ENCODE measurements at places on chromosomes 5 and 9.

DNA sequence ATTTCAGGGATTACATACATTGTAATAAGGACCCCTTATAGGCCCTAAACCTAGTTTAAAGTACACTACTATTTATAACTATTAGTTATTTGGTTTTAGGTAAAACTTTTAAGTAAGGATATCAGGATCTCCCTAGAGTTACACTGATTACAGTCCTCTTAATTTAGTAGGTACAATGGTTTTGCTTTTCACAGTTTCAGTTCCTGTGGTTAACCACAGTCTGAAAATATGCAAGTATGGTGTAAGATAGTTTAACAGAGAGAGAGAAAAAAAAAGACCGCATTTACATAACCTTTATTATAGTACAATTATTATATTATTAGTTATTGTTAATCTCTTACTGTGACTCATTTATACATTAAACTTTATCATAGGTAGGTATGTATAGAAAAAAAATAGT, 725.3 kb upstream of the PTPRD start:
- no peak for DNase-seq

DNA sequence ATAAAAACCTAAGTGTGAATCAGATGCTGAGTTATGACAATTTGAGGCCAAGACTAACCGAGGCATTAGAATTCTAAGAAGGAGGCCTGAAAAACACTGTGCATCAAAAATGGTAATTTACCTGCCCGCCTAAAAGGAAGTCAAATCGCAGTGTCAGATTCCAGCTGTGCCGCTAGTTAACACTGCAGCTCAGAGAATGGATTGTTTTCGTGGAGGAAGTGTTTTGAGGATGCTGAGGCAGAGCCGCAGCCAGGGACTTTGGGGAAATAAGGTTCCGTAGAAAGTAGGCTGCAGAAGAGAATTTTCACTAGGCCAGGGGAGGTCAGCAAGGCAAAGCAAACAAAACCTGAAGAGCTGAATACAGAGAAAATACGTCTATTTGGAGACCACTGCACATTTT, 226.4 kb upstream of the ISL1 start:
- DNase-seq, result no peak

DNA sequence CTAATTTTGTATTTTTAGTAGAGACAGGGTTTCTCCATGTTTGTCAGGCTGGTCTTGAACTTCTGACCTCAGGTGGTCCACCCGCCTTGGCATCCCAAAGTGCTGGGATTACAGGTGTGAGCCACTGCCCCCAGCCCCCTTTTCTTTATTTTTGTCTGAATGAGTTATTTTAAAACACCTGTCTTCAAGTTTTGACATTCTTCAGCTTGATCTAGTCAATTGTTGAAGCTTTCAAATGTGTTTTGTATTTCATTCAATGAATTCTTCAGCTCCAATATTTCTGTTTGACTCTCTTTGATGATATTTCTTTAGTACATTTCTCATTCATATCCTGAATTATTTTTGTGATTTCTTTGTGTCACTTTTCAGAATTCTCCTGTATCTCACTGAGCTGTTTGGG, 486.2 kb downstream of the DMAC1 start:
- DNase-seq, result no peak

- no peak for DNase-seq
These were observed 161.4 kb downstream of the DOCK8 start for GRCh38 chr9:376115-376514.

DNA sequence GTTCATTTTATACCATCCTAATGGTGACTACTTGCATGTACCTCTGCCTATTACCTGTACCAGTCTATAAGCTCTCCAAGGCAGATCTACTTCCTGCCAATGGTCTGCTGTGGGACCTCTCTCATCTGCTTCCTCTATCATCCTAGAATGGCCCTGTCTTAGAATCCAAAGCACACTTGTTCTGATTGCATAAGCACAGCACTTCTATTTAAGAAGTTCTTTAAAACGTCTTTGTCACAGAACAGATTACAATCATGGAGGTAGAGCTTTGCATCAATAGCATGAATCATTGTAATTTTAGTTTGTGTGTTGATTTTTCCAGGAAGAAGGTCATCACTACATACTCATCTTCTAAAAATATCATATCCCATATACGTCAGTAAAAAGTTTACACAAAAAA, 131.8 kb upstream of the ACOT12 start:
- no peak for DNase-seq

- no peak for DNase-seq
These were observed 183.9 kb upstream of the OTULINL start for GRCh38 chr5:14397717-14398116.

DNA sequence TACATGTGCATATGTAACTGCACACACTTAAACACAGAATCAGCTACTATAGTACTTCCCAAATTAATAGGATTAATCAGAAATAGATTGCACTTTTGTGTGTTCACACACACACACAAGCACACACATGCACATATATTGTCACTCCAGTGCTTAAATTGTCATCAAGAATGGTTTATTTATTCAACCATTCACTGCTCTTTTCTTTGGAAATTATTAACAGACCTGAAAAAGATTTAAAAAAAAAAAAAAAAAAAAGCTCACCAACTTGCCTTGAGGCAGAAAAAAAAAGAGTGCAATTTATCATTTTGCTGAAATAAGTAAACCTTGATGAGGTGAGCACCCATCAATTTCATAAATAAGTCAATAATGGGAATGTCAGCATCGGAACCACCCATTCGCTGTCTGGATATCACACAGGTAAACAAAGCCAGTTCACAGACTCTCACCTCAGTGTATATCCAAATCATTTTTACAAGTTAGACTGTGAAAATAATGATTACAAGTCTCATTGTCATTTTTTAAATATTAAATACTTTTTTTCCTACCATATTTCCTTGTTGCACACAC, 562.8 kb downstream of the BNC2 start:
- DNase-seq, result no peak

GRCh38 chr9:73451003-73451402, 299.3 kb downstream of the ANXA1 start:
- DNase-seq, result no peak

- DNase-seq, result no peak
These were observed 137.0 kb downstream of the CCDC192 start for GRCh38 chr5:127840198-127840524.

- peak; percentile 83 for DNase-seq
These were observed 7.2 kb upstream of the RNF38 start for GRCh38 chr9:36407122-36407723.

DNA sequence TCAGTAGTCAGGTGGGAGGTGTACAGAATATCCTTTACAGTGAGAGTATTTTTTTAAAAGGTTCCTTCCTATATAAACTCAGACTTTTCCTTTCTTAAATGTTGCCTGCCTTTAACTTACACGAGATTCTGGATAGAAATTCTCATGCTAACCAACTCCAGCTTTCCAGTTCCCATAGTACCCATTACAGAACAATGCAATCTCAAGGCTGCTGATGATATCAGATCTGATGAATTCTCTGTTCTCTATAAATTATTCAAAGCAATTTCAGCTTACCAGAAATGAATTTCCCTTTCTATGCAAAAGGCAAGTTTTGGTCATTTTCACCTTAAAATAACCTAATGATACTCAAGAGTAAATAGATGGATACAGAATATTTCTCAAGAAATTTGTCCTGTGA, 90.3 kb downstream of the NUDT12 start:
- DNase-seq, result no peak

DNA sequence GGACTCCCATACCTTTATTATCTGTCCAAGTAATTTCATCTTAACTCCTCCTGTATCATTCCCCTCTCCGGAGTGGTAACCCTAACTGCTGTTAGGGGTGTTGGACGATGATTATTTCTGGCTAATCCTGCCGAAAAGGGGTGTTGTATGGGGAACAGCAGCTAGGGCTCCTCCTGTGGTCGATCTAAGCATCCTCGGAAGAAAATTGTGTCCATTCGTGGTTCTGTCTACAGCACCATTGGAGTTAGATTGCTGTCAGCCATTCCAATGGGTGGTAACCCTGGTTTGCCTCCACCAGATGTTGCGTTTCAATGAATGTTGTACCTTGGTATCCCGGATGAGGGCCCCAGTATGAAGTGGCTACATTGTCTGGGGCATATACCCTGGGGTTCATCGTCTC, 35.6 kb upstream of the LMNB1 start:
- DNase-seq, result no peak

DNA sequence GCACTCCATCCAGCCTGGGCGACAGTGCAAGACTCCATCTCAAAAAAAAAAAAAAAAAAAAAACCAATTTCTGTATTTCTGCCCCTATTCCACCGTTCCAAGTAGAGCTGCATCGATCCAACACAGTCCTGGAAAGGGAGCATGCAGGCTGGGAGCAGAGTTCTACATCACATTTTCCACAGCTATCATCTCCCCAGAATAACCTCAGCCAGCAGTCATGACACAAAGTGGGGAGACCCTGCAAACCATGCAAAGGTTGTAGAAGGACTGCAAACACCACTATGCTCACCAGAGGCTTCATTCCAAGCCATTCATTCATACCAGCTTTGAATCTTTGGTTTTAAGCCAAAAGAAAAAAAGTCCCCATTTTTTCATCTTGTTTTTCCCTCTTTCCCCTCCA, 20.8 kb upstream of the ZNF354A start:
- no peak for DNase-seq

- peak; percentile 47 for DNase-seq
These were observed 116.5 kb upstream of the DAPK1 start for GRCh38 chr9:87381050-87381711.

DNA sequence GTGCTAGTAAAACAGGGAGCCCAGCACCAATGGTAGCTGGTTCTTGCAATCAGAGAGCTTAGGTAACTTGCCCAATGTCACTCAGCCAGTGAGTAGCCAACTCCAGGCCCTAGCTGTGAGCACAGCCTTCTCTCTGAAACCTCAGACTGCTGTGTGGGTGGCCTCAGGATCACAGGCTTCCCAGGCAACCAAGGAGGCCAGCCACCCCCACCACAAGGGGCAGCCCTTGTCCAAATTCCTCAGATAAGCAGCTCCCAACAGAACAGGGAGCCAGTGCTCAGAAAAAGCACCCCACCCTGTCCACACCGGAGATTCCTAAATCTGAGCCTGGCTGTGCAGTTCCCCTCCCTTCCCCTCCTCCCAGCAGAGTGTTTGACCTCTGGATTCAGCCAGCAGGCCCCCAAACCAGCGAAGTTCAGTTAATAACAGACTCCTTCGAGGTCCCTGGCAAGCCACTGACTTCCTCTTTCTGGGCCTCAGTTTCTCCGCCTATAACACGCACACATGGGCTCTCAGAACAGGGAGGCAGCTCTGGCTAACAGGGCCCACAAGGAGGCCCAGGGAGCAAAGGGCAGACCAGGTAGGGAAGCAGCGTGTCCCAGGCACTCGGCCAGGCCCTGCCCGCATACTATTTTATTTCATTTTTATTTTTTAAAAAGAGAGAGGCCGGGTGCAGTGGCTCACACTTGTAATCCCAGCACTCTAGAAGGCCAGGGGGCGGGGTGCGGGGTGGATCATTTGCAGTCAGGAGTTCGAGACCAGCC, 2.7 kb downstream of the EEIG1 start:
- DNase-seq, result no peak

GRCh38 chr5:44774279-44774880, 34.4 kb upstream of the MRPS30 start:
- peak; percentile 65 for DNase-seq

DNA sequence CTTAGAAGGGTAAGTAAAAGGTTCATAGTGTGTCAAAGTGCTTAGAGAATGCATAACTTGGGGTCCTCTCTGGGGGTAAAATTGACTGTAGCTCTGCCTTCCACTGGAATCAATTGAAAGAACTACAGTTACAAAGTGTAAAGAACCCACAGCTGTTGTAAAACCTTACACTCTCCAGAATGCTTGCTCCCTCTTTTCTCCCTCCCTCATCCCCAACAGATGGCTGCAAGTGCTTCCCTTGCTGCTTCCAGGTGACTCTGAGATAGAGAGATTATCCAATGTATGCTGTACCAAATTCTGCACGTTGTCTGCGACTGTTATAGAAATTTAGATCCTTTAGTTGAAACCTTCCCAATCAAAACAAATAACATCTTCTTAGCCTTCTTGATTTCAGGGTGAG, 126.0 kb downstream of the STK32A start:
- DNase-seq, result no peak

GRCh38 chr5:77131361-77131760, 44.3 kb upstream of the ZBED3 start:
- DNase-seq, result no peak

DNA sequence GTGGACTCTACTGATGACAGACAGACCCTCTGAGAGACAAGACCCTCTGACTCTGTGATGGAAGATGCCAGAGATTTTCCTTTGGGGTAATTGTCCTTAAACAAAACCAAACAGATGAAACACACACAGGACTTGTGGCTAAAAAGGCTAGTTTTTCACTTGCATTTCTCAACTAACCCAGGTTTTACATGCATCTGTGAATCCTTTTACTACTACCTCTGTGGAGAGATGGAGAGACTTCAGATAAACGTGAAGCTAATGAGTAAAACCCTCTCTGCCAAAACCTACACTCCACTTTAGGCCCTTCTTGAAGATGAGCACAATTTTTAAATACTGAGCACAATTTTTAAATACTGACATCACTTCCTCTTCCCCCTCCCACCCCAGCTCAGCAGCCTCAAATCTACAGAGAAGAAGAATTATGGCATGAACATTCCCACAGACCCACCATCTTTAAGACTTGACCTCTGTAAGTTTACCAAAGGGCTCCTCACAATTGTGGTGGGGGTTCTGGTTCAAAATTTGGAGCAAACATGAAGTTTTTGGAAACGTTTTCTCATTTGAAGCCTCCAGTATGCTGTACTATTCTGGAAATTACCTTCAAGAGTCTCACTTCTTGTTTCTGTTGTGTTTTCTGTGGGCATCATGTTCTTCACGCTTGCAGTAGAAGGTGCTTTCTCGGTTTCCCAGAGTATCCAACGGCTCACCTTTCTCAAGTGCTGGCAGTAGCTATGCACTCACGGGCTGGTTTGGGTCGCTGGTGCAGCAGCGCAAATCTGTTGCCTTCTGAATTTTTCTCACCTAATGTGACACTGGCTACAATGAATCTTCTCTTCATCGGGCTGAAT, 42.7 kb downstream of the ACER2 start:
- no peak for DNase-seq

- DNase-seq, result no peak
These were observed 258.3 kb downstream of the CWC27 start for GRCh38 chr5:65026816-65027548.

- no peak for DNase-seq
These were observed 80.5 kb downstream of the RFK start for GRCh38 chr9:76313771-76314170.

- DNase-seq, result no peak
These were observed 51.1 kb downstream of the GCNT1 start for GRCh38 chr9:76510041-76510440.

- DNase-seq, result peak; percentile 84
These were observed 60.2 kb upstream of the SLC2A8 start for GRCh38 chr9:127336506-127337352.

DNA sequence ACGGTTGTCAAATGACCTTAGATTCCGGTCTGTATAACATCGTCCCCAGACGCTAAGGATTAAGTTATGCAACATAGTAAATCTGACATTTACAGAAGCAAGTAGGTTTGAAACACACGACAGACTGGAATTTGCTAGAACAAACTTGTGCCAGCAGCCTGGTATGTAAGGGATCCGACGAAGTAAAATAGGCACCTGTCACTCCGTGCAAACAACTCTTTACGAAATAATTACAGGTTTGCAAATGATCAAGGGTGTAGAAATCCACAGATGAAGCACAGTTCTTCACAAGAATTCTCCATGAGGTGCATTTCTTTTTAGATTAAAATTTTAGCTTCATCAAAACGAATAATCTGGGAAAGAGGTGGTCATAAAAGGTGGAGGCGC, 508 bp downstream of the MOCS2 start:
- DNase-seq, result peak; percentile 32

- DNase-seq, result no peak
These were observed 175.2 kb downstream of the CACNA1B start for GRCh38 chr9:138052635-138053320.
